ENCODE measurements at places on chromosomes 5 and 9.

- peak; percentile 22 for DNase-seq
These were observed 83.5 kb upstream of the MINAR2 start for GRCh38 chr5:129664336-129664937.

- no peak for DNase-seq
These were observed 76.2 kb upstream of the ANKRD55 start for GRCh38 chr5:56309262-56309826.

- no peak for DNase-seq
These were observed 148.5 kb downstream of the SGCD start for GRCh38 chr5:156475182-156476157.

GRCh38 chr9:110109333-110110092 lies 98.4 kb downstream of the C9orf152 start:
- DNase-seq = no peak

GRCh38 chr5:75089137-75089536 lies 36.8 kb upstream of the GCNT4 start:
- peak; percentile 53 for DNase-seq

DNA sequence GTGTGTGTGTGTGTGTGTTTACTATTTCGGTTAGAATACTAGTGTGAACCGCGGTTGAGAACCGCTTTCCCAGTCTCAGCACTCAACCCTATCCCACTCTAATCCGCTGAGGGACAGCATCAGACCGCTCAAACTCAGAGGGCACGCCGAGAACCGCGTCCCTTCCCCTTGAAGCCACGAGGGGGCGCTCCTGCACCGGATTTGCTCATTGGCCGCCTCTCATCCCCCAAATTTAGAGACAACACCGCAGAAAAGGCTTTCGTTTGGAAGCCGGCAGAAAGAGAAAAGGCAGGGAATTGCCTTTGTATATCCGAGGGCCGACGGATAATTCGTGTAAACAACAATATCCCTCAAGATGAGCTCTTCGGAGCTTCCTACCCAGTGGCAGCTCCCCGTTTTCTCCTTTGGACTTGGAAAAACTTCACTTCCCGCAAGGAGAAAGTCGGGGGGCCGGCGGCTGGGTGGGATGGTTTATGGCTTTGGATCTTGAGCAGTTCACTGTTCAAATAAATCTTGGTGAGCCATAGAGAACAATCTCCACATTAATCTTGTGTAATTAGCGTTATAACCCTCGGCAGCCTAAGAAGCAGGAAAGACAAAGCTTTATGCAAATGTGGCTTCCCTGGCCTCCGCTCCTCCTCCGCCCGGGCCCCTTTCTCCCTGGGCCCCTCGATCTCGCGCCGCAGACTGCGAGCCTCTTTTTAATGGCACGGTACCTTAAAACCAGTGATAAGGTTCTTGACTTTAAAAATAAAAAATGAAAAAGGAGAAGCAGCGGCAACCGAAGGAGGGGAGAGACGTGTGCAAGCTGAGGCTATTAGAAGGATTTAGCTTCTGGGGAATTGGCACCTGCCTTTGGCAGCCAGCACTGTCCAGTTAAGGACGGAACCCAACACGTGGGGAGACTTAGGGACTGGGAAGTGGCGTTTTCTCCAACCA lies 296.8 kb downstream of the PARP8 start:
- peak; percentile 70 for DNase-seq

- DNase-seq = peak; percentile 82
These were observed 235.3 kb downstream of the SYK start for GRCh38 chr9:91036826-91037510.

DNA sequence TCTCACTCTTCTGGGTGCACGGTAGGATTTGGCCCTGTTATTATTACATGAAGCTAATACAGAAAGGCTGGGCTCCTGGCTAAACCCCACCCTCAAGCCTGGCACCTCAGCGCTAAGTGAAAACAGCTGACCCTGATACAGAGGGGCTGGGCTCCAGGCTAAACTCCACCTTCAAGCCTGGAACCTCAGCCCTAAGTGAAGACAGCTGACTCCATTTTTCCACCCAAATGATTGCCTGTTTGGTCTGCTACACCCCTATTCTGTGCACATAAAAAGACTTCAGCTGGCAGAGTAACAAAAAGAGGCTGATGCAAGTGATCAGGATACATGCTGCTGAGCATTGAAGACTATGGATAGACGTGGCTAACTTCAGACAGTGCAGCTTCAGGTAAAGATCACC lies 148.4 kb upstream of the CLINT1 start:
- no peak for DNase-seq

DNA sequence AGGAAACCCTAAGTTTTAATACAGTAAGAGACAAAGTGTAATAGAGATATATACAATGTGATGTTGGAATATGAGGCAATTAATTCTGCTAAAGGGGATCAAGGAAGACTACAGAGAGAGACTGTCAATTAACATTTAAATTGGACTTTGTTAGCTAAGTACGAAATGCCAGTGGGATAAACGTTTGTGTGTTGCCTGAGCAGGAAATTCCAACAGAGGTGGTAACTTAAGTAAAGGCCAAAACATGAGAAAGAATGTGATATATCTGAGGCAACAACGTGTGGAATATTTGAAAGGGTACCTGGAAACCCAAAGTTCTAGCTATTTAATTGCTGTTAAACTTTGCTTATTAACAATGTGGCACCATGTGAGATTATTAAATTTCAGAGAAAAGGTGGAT lies 1666.9 kb upstream of the WWC1 start:
- DNase-seq = no peak

DNA sequence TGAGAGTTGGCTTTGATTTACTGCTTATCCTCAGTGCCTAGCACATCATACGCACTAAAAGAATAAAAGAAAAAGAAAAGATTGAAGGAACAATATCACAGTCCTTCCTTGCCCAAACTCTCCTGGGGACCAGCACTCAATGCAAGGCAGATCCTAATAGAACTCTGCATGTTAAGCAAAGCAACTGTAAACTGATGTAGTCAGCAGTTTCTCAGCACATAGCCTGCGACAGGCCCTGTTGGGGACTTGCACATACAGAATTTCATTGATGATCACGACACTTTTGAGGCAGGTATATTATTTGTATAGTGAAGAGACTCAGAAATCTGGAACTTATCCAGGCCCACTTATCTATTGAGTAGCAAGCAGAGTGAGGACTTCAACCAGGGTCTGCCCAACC lies 15.4 kb downstream of the NIPAL4 start:
- DNase-seq = no peak

DNA sequence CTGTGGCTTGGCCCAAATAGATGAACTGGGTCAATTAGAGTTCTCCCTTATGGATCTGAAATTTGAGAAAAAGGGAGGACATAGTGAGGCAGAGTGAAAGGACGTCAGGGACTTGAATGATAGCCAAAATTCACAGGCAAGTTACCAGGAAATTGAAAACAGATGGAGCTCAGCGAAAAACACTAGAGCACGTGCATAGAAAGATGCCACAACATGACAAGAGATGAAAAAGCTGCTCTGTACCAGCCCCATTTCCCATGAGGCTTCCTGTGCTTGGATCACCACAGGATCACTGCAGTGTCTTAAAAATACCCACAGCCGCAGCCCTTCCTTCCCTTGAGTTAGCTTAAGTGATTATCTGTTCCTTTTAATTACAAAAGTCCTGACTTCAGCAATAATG lies 39.0 kb upstream of the HOMER1 start:
- DNase-seq = no peak

GRCh38 chr9:128091144-128091543 lies 23.1 kb downstream of the SLC25A25 start:
- no peak for DNase-seq

GRCh38 chr9:37338218-37338617 lies 84.3 kb upstream of the GRHPR start:
- no peak for DNase-seq

GRCh38 chr5:154945695-154946301 lies 4.9 kb downstream of the MRPL22 start:
- no peak for DNase-seq

GRCh38 chr5:87432460-87432859 lies 19.7 kb upstream of the CCNH start:
- peak; percentile 13 for DNase-seq

DNA sequence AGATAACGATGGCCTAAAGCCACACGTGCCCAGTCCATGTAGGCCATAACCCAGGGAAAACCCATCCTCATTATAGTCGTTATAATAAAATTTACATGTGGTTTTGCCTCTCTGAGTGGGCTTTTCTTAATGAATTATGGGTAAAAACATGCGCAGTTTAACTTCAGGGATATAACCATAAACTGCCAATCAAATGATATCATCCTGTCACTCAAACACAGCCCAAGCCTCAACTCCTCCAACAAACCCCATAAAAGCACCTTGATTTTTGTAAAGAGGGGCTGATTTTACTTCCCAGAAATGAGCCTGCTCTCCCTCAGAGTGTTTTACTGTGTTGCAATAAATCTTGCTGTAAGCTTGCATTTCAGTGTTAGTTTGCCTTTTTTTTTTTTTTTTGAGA lies 15.8 kb upstream of the SETX start:
- no peak for DNase-seq

DNA sequence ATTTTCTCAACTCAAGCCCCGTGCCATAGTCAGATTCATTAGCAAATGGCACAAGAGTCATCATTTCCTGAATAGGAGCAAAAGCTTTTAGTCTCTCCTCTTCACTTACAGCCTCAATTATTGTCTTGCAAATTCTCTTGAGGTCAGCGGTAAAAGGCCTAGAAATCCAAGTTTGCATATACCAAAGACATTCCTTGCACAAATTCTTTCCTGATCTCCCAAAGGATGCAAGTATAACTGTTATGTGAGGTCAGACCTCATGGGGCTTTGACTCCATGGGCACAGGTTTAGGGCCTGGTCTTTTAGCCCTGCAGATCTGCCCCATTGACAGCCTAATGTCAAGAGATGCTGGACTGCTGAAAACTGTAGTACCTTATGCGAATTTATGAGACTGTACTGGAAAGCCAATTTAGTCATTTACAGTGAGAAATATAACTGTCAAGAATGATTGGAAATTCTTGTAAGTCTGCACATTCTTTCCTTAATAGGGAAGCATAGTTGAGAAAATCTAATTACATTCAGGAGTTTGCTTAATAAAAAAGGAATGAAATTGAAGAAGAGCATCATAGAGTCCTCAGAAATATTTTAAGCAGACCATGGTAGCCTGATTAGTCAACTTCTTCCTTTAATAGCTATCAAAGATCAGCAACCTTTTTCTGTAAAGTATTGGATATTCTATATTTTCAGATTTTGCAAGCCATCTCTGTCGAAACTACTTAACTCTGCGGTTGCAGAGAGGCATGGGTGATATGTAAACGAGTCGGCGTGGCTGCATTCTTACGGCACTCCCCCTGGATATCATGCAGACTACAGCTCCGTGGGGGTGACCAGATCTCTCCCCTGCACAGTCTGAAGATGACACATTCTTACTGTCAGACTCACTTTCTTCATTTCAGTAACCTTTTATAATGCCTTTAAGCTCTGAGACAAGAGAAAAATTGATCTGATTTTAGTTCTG lies 45.2 kb downstream of the GCNT4 start:
- DNase-seq = no peak
